ENCODE measurements at places on chromosomes 2 and 18.

- DNase-seq, result no peak
These were observed 26.2 kb downstream of the MMADHC start for GRCh38 chr2:149561309-149561926.

GRCh38 chr2:145543155-145543554 is 1023.2 kb upstream of the ZEB2 start:
- DNase-seq, result no peak

DNA sequence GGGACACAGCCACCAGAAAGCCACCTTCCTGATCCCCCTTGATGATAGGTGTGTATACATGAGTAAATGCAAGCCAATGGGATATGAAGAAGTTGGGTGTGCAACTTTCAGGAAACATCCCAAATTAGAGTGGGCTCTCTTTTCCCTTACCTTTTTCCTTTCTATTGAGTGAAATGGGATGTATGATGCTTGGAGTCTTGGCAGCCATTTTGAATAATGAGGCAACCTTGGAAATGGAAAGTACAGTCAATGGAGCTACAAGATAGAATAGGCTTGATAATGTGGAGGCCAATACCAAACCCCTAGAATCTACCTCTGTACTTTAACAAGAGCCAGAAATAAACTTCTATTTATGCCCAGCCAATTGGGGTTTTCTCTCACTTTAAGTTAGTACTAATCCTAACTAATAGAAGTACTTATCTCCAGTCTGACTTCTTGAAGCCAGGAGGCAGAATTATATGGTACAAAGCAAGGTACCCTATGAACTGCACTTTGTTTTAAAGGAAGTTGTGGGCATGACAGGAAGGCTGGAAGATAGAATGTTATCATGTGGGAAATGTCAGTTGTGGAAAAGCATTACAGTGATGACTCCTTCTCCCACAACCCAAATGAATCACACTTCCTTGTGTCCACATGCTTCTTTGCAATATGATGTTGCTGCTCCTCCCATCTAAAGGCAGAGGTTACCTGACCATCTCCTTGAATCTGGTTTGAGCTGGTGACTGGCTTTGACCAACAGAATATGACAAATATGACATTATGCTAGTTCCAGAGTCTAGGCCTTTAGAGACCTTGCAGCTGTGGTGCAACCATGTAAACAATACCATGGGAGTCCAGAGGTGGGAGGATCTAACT is 12.9 kb upstream of the NABP1 start:
- no peak for DNase-seq

GRCh38 chr2:205103699-205104098 is 558.4 kb downstream of the PARD3B start:
- no peak for DNase-seq

- DNase-seq, result peak; percentile 32
These were observed 37.1 kb upstream of the ZCCHC2 start for GRCh38 chr18:62485684-62486083.
